Caco-2 (cell line): ENCODE measurements at places on chromosomes 5 and 9. TPM values are rescaled to one million over a fixed set of nuclear protein-coding genes. Genes with fewer than 3 reads are reported as not detected.

DNA sequence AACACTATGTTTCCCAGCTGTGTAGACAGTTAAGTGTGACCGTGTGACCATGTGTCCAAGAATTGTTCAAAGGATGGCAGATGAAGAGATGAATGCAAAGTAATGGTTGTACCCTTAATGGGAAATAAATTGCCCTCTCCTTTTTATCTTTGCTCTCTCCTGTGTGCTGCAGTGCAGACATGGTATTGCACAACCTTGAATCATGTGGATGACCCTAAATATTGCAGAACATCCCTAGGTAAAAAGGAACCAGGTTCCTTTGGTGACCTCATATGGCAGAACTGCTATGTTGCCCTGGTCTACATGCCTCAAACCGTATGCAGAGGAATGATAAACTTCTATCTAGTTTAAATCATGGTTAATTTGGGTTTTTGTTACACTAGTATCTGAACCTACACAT, 81.7 kb upstream of the CTNND2 start:
- no peak overlapping the region for H3K4me3 ChIP-seq
- H3K27me3 ChIP-seq = no peaks in the 10 kb centered on the region
- no peak overlapping the region for H3K27ac ChIP-seq
- H3K4me1 ChIP-seq = no peaks in the 10 kb centered on the region

DNA sequence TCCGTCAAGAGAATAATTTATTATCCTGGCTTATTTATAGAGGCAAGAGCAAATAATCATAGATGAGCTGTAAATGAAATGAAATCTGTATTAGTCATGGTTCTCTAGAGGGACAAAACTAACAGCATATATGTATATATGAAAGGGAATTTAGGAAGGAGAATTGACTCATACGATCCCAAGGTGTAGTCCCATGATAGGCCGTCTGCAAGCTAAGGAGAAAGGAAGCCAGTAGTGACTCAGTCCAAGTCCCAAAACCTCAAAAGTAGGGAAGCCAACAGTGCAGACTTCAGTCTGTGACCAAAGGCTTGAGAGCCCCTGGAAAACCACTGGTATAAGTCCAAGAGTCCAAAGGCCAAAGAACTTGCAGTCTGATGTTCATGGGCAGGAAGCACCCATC, 515.9 kb upstream of the CYLC2 start:
- no peaks in the 10 kb centered on the region for H3K27me3 ChIP-seq
- H3K4me3 ChIP-seq = no peak overlapping the region
- H3K4me1 ChIP-seq = no peaks in the 10 kb centered on the region
- no peaks in the 10 kb centered on the region for H3K36me3 ChIP-seq

- DNase-seq = no peak
- no peak overlapping the region for H3K4me3 ChIP-seq
- no peak overlapping the region for H3K27ac ChIP-seq
- H3K27me3 ChIP-seq = no peaks in the 10 kb centered on the region
- H3K4me1 ChIP-seq = no peaks in the 10 kb centered on the region
These were observed 9.0 kb downstream of the RFESD start for GRCh38 chr5:95655575-95655974.

The NR6A1 gene
- total RNA-seq = 30.6 and 33.6 TPM in 2 replicates

The CNTFR gene
- 0.26 and 0.39 TPM in 2 replicates for total RNA-seq
